ENCODE measurements at places on chromosomes 6 and 20.

DNA sequence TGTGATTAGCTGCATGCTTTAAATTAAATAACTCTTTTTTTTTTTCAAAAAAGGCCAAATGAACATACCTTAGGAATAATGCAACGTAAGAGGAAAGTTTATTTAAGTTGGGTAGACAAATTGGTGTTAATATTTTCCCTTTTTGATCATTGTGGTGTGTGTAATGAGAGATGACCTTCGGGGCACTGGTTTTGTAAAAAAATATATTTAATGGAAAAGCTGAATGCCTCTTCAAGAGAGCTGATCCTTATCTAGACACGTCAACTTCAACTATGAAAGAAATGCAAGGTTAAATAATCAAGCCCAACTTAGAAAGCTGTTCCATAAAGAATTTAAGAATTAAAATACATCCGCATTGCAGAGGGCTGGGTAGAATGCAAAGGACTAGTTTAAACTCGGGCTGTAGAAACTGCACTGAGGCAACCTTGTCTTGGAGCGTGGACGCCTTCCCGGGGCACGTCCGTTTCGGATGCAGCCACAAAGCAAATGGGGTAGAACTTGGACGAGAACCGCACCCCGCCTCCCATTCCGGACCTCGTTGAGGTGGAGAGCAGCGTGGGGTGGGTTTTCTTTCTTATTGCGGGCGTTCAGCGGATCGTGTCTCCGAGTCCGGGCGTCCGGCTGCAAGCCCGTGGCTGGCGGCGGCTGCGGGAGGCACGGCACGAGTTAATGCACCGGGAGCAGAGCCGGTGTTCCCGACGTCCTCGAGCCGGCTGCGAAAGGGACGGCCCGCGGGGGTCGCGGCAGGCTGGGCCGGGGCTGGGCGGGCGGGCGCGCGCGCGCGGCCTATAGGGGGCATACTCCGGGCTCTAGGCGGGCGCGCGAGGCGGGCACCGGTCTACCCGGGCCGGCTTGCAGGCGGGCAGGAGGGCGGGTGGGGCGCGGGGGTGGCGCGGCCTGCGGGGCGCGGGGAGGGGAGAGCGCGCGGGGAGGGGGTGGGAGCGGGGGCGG, 1.9 kb downstream of the JARID2 start:
- peak; percentile 47 for DNase-seq

DNA sequence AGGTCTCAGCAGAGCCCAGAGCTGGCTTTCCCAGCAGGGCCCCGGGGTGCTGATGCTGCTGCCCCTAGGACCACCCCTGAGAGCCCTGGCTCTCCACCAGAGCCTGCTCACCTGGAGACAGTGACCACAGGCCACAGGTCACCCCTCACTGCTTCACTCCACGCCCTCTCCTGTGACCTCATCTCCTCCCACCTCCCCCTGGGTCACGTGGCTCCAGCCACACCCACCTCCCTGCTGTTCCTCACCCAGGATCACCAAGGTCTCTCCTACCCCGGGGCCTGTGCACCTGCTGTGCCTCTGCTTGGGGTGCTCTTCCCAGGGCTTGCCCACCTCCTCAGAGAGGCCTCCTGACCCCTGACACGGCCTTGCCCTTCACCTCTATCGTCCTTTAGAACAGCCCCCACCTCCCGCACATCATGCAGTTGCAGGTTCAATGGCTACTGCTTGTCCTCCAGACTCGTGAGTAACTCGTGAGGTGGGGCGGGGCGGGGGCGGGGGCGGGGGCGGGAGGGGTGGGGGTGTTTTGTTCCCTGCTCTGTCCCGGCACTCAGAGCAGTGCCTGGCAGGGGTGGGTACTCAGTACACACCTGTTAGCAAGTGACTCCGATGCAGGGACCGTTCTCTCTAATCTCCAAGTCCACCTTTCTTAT, 468.0 kb downstream of the PREX1 start:
- DNase-seq: no peak

GRCh38 chr20:1722513-1723050, 65.0 kb upstream of the SIRPG start:
- DNase-seq: no peak

DNA sequence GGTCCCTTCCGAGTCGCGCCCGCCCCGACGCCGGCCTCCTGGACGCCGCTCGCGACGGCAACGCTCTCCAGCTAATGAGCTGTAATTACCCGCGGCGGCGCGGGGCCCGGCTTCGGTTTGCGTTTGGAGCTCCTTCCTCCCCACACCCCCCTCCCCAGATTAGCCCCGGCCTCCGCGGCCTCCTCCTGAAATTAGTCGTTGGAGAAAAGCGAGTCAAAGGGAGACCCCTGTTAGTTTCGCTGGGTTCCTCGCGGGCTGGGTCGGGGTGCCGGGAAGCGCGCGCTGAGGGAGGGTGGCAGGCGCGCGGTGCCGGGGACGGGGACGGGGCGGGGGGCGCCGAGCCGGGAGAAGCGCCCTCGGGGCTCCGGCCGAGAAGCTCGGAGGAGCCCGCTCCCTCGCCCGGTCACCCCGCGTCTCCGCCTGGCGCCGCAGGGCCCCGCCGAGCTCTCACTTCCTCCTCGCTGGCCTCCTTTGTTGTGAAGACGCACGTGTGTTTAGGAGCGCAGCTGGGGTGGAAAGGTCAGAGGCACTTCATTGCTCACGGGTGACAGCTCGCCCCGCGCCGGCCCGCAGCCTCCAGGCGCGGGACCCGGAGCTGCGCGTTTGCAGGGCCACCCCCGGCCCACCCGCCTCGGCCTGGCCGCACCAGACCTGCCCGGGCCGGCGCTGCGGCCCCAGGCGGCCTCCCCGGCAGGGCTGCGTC, 4.9 kb downstream of the FOXC1 start:
- DNase-seq: no peak

DNA sequence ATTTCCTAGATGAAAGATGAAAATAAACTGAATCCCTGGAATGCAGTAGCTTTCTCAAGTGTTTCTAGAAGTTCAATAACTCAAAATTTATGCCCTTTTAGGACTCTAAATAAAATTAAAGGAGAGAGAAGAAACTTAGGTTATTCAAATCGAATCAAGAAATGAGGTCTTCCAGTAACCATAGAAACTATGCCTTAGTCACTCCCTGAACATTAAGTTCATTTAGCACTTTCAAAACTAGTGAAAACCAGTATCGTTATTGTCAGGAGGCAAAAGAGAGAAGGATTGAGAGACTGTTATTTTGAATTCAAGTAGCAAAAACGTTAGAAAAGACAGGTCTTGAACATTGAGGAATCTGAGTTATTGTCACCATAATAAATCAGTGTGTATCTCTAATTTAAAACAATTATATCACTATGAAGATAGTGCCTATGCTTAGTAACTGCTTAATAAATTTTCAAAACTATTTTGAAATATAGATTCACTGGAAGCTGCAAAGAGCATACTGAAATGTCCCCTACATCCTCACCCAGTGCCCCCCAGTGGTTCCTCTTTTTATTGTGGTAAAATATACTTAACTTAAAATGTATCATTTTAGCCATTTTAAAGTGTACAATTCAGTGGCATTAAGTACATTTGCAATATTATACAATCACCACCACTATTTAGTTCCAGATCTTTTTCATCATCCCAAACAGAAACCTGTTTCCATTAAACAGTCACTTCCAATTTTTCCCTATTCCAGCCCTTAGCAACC, 4.6 kb downstream of the RPP21 start:
- no peak for DNase-seq

GRCh38 chr20:2986466-2986865, 57.0 kb upstream of the GNRH2 start:
- peak; percentile 26 for DNase-seq

DNA sequence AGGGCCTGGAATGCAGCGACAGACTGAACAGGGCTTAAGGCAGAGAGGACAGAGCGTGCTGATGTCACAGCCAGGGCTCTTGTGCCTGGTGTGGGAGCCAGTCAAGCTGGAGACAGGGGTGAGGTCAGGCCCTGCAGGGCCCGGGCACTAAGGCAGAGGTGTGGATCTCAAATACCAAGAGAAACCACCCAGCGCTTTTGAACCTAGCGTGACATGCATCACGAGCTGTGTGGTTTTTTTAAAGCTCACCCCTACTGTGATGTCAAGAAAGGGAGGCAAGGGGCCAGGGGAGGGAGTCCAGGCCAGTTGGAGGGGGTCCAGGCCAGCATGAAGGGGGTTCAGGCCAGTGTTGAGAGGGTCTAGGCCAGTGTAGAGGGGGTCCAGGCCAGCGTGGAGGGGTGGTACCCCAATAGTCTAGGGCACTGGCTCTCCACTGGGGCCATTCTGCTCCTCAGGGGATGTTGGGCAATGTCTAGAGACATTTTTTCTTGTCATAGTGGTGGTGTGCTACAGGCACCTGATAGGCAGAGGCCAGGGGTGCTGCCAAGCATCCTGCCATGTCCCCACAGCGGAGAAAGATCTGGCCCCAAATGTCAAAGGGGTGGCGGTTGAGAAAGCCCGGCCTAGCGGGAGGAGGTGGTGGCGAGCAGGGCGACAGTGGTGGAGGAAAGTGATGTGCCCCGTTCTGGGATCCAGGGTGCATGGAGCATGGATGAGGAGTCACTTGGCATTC, 42.6 kb downstream of the RBM38 start:
- DNase-seq: no peak

DNA sequence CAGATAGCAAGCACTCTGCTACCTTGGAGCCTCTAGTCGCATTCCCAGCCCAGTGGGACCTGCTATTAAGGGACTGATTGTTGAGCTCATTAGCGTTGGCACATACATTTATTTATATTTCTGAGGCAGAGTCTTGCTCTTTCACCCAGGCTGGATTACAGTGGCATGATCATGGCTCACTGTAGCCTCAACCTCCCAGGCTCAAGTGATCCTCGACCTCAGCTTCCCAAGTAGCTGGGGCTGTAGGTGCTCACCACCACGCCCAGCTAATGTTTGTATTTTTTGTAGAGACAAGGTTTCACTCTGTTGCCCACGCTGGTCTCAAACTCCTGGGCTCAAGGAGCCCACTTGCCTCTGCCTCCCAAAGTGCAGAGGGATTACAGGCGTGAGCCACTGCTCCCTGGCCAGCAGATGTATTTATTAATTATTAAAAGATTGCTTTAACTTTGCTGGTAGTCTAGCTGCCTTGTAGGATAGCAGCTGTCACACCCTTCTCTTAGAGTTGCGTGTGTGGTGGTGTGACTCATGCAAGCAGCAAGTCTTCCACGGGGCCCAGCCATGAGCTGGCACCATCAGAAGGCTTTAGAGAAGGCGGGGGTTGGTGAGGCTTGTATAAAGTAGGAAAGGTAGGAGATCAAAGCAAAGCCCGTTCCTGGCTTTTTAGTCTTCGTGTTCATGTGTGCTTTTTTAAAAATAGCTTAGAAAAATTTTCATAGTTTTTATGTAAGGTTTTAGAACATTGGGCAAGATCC, 16.5 kb downstream of the ACTR5 start:
- peak; percentile 31 for DNase-seq

GRCh38 chr6:149463781-149464180, 21.0 kb downstream of the ZC3H12D start:
- DNase-seq: no peak

DNA sequence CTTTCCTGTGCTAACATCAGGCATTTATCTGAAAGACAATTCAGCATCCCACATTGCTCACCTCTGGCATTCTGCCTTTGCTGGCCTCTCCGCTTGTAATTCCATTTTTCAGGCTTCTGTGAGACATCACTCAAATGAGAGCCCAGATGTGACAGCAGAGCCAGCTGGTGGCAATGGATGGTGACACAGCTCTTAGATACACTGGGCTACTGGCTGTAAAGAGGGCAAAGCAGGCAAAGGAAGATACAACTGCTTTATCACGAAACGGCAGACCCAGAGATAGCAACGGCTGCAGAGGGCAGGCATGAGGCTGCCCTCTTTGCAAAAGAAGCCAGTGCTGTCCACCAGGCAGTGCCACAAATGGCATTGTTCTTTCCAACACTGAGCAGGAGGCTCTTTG, 329.8 kb downstream of the KIF16B start:
- DNase-seq: no peak

- no peak for DNase-seq
Measured at GRCh38 chr6:7786214-7786661, 60.3 kb downstream of the BMP6 start.

- no peak for DNase-seq
Measured at GRCh38 chr6:65819152-65819551, 112.1 kb upstream of the EYS start.

- DNase-seq: no peak
Measured at GRCh38 chr20:4043796-4044195, 28.4 kb upstream of the RNF24 start.

GRCh38 chr20:62310757-62311121, 7.9 kb downstream of the ADRM1 start:
- no peak for DNase-seq

- DNase-seq: no peak
Measured at GRCh38 chr6:166308033-166308768, at the start of gene PRR18. Gene PRR18 (minus strand): TSS chr6:166308392. CDS start chr6:166308142, 250 bp downstream.

DNA sequence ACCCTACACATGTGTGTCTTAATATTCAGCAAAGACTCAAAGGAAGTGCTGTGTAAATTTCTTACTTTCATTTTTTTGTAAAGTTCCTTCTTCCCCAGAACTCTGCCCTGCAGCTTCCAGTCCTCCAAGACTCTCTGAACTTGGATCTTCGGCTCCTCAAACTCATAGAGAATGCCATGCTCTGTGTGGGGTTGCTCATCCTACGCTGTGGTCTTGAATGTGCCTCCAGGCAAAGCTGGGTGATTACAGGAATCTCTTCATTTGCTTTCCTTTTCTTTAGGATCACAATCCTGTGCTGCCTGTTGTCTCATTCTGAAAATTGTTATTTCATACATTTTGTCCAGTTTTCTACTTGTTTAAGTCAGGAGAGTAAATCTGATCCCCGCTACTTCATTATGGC, 14.5 kb upstream of the CDC5L start:
- DNase-seq: no peak

- no peak for DNase-seq
Measured at GRCh38 chr6:100719883-100720682, 161.0 kb downstream of the ASCC3 start.

- DNase-seq: no peak
Measured at GRCh38 chr6:5422321-5422915, 161.1 kb downstream of the FARS2 start.

DNA sequence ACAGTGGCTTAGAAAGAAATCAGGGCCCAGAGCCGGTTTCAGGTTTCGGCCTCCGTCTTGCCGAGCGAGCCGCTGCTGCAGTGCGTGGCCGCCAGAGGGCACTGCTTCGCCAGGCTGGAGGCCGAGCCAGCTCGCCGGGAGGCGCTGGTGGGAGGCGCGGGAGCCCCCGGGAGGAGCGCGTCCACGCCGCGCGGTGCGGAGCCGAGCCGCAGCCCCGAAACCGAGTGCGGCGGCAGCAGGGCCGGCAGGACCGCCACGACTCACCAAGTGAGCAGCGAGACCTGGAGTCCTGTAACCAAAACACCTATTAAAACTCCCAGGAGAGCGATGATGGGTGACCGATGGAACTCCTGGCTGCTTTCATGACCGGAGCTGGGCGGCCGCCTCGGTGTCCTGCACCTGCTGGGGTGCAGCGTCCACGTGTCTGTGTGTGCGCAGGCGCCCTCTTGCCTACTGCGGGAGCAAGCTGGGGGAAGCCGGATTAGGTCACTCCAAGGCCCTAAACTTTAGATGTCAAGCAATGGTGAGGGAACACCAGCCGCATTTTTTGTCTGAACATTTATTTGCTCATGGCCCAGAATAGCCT, 186.9 kb upstream of the UST start:
- peak; percentile 63 for DNase-seq

GRCh38 chr6:138546733-138547185, 47.5 kb upstream of the NHSL1 start:
- DNase-seq: no peak

- DNase-seq: no peak
Measured at GRCh38 chr6:134503585-134504281, 185.8 kb upstream of the SGK1 start.

- no peak for DNase-seq
Measured at GRCh38 chr20:7352165-7352564, 584.7 kb downstream of the BMP2 start.

All from stimulated activated CD8-positive, alpha-beta memory T cell treated with anti-CD3 and anti-CD28 coated beads, Interleukin-4, amount 100 ng/mL, for 24 hours (primary cell).